Hematopoietic multipotent progenitor cell treated with erythropoietin and hydrocortisone succinate and interleukin-3 and kit ligand, for 4 days (in vitro differentiated cells): ENCODE measurements at places on chromosomes 7 and 10.

DNA sequence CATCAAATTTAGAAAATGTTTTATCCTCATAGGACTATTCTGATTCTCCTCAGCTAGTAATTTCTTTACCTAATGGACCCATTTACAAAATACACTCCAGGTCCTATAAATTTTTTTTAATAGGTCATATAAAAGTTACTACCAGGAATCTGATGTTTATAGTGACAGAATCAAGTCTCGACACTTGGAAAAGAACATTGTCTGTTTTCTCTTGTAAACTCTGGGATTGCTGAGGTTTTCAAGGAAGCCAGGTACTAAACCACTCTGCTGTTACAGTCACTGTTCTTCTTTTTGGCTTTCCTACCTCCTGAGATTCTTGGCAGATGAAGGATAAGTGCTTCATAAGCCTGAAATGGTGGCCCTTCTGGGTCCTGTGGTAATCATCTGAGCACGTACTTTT, 493.1 kb downstream of the AUTS2 start:
- no peak for DNase-seq

DNA sequence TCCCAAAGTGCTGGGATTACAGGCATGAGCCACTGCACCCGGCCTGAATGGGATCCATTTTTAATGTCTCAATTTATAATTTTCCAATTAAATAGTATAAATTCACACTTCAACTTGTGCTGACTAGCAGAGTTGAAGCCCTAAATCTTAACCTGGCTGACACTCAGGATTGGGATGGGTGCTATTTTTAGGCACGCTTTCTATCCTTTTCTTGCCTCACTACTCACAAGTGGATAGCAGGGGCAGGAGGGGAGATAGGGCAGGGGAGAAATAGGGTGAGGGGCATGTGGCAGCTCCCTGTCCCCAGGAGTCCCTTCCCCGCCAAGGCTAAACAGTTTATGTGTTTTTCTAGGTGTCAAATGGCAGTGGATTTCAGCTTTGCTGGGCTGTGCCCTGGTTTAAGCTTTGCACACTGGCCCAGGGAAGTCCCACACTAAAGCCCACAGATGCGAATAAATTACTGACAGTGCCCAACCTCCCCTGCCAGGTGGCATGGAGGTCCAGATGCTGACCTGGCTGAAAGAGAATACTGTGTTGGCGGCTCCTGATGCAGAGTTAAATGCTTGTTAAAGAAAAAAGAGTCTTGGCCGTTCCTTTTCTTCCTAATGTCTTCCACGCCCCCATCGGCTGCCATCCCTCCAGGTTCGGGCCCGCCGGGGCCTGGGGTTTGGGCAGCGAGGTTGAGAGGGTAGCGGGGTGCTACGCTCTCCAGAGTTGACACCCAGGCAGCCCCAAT, 36.2 kb upstream of the EFCAB10 start:
- DNase-seq = no peak

- DNase-seq = no peak
These were observed 16.8 kb upstream of the NDST2 start for GRCh38 chr10:73828161-73828560.

DNA sequence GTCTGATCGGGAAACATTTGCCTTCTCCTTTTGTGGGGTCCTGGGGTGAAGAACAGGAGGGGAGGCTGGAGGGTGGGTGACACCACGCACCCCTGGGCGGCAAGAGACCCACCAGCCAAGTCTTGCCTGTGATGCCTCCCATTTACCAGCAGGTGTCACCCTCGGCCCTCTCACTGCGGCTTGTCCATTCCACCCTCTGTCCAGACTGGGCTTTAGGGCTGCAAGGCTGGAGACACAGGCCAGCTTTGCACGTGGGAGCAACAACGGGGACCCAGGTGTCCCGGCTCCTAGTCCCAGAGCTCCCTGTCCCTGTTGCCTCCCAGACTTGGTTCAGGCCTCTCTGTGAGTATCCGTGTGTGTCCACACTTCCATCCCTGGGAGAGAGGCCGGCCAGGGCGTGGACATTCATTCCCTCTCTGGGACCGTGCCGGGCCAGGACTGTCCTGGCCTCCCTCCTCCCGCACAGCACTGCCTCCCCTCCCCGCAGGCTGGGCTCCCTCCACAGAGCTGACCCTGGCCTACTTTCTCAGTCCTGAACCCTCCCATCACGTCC, 36.2 kb upstream of the GTF2IRD1 start:
- DNase-seq = peak; percentile 74

GRCh38 chr7:1942941-1943289, 272.8 kb downstream of the ELFN1 start:
- no peak for DNase-seq
